ENCODE measurements at places on chromosomes 7 and 10. TPM values are rescaled to one million over a fixed set of nuclear protein-coding genes. Genes with fewer than 3 reads are reported as not detected.

- no peak for DNase-seq
These were observed 62.5 kb downstream of the ZNF37A start for GRCh38 chr10:38156416-38157269.

DNA sequence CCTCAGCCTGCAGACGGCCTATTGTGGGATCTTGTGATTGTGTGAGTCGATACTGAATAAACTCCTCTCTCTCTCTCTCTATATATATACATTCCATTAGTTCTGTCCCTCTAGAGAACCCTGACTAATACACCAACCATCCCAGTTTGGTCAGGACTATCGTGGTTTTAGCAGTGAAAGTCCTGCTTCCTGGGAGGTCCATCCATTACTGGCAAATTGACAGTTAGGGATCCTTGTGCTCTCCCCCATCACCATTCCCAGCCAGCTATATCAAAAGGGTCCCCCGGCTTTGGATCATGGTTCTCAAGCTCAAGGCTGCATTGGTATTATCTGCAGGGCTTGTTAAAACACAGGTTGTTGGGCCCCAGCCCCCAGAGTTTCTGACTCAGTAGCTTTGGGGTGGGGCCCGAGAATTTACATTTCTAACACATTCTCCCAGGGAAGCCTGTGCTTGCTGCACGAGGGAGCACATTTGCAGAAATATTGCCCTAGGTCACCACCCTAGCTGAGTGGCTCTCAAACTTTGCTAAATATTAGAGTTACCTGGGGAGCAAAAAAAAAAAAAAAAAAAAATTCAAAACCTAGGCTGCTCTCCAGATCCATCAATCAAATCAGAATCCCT lies 899.1 kb upstream of the AUTS2 start:
- DNase-seq: no peak

- DNase-seq: no peak
These were observed 18.4 kb upstream of the BET1 start for GRCh38 chr7:94022550-94022949.

DNA sequence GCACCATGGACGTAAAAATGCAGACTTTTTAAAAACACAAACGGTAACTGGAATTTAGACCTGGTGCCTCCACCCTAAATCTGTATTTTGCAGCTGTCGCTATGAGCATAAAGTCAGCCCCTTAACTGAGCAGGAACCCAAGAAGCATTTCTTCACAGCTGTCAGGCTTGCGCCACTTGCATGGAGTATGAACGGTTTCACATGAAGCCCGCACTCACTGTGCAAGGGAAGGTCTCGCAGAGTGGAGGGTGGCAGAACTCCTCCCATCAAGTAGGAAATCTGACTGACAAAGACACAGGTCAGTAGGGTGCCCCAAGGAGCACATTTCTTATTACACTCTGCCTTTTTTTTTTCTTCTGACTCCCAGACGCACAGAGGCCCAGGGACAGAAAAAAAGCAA lies 58.5 kb downstream of the ELMO1 start:
- DNase-seq: no peak

DNA sequence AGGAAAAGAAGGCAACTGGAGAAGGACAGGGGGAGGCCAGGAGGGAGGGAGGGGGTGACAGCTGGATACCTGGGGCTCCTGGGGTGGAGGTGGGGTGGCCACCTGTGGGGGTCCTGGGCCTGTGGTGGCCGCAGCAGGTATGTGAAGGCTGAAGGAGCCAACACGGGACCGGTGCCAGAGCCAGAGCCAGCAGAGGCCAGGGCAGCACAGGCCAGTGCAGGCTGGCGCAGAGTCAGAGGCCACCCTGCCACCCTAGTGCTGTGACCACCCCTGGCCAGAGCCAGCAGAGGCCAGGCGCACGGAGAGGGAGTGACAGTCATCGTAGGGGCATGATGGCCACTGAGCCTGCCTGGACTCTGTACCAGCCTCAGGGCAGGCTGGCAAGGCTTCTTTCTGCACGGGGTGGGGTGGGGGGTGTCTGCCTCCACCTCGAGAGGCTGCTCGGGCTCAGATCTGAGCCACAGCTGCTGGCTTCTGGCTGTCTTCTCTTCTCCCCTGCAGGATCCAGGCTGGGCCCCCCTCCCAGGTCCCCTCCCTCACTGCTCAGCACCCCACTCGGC lies 28.8 kb downstream of the YKT6 start:
- DNase-seq: no peak

GRCh38 chr10:119104654-119105015 lies 722 bp downstream of the DENND10 start:
- DNase-seq: peak; percentile 60

DNA sequence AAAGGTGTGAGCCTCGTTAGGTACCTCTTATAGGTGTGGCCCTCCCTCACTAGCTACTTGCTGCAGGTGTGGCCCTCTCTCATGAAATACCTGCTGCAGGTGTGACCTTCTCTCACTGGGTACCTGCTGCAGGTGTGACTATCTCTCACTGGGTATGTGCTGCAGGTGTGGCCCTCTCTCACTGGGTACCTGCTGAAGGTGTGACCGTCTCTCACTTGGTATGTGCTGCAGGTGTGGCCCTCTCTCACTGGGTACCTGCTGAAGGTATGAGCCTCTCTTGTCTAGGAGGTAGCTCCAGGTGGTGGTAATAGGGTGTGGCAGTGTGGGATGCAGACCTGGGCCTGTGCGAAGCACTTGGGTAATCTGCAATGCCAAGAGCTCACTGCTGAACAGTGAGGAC lies 170.7 kb upstream of the PLPP4 start:
- DNase-seq: no peak

DNA sequence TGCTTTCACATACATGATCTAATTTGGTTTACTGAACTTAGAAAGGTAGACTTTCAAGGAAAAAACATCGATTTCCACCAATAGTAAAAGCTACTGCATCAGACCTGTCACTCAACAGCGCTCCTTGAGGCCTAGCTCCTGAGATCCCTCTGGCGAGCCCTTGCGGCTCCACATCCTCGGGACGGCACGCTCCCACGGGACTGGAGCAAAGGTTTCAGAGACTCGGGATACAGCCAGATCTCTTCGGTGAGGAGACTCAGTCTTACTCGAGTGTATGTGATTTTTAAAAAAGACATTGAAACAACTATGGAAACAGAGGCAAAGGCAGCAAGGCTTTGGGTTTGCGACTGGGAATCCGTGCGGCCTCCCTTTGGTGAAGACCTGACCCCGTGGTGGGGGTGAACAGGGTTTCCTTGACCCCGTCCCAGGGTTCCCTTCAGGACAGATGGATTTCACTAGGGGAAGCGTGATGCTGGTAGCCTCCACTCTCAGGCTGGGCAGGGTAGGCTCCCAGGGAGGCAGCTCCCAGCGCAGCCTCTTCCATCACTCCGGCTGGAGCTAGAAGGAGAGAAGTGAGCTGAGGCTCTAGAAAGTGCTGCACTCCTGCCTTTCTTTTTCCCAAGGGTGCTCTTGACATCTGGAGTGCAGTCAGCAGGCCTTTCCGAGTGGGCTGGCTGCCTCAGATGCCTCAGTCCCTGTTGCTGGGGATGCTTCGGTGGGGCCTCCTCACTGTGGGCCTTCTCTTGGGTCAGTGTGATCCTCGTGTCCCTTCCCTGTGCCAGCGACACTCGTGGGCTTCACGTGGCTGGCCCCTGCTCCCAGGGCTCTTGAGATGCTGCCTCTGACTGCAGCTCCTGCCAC lies 5.8 kb upstream of the ATP6V0E2 start:
- DNase-seq: no peak

- DNase-seq: peak; percentile 90
These were observed 99.1 kb downstream of the ZNF680 start for GRCh38 chr7:64463636-64464375.

DNA sequence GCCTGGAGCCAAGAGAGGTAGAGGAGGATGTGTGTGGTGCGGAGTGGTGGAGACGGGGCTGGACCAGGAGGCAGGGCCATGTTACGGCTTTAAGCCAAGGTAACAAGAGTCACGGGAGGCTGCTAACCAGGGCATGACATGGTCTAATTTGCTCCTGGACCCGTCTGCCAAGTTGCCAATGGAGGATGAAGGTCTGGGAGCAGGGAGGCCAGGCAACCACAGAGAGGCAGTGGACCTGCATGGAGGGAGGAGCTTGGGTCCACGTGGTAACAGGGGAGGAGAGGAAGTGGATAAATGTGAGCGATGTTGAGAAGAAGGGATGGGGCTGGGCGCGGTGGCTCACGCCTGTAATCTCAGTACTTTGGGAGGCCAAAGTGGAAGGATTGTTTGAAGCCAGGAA lies 31.0 kb downstream of the SRRM3 start:
- no peak for DNase-seq

GRCh38 chr7:44400033-44400511 lies 74.7 kb upstream of the CAMK2B start:
- no peak for DNase-seq

- no peak for DNase-seq
These were observed 20.7 kb downstream of the GBX1 start for GRCh38 chr7:151146761-151147160.

PPP1R3C gene
- total RNA-seq: 152 TPM

PLEKHA8 gene
- total RNA-seq: 17.1 TPM

KLLN gene
- 0.29 TPM for total RNA-seq

GDF2 gene
- total RNA-seq: not detected

C10orf143 gene
- 3.2 TPM for total RNA-seq

Data from aorta (tissue), 5 donors.